Sigmoid colon (tissue), 7 donors: ENCODE measurements at places on chromosomes 3 and 15. TPM values are rescaled to one million over a fixed set of nuclear protein-coding genes. Genes with fewer than 3 reads are reported as not detected.

Gene SERPINI2
- total RNA-seq, result not detected

Gene ARL13B
- 9.6 TPM for total RNA-seq

Gene TGM4
- total RNA-seq, result not detected

Gene PLXNB1
- total RNA-seq, result 59.9 TPM

Gene FSTL1
- 653 TPM for total RNA-seq

Gene CSTA
- 3.6 TPM for total RNA-seq

Gene ANKUB1
- total RNA-seq, result not detected

Gene STAC
- total RNA-seq, result 17.4 TPM

Gene HCLS1
- total RNA-seq, result 42.5 TPM

Gene IL17RD
- total RNA-seq, result 46.8 TPM

Gene FGF12
- total RNA-seq, result 2.5 TPM

Gene DHFR2
- total RNA-seq, result 4.8 TPM

Gene CAPN3
- 6.8 TPM for total RNA-seq

Gene FANCD2OS
- not detected for total RNA-seq

Gene HTR3E
- total RNA-seq, result not detected

Gene GOLGA8R
- total RNA-seq, result 4.8 TPM

Gene ZKSCAN7
- total RNA-seq, result 5.8 TPM

Gene SUSD5
- total RNA-seq, result 1.3 TPM

Gene MAP2K5
- 14.3 TPM for total RNA-seq

Gene COPB2
- 82.0 TPM for total RNA-seq

Gene MASP1
- 93.5 TPM for total RNA-seq

Gene ROPN1B
- 1.1 TPM for total RNA-seq

Gene HRG
- total RNA-seq, result not detected

Gene ISLR
- total RNA-seq, result 71.4 TPM

Gene ADGRG7
- total RNA-seq, result not detected

Gene FETUB
- total RNA-seq, result not detected

Gene CTXN2
- total RNA-seq, result not detected

Gene TRIM71
- not detected for total RNA-seq

Gene FSD2
- total RNA-seq, result not detected

Gene FEZF2
- total RNA-seq, result not detected

Gene ANKRD63
- not detected for total RNA-seq

Gene VWA5B2
- not detected for total RNA-seq
